Left lung (tissue), 14 donors: ENCODE measurements at places on chromosomes 16 and 17.

DNA sequence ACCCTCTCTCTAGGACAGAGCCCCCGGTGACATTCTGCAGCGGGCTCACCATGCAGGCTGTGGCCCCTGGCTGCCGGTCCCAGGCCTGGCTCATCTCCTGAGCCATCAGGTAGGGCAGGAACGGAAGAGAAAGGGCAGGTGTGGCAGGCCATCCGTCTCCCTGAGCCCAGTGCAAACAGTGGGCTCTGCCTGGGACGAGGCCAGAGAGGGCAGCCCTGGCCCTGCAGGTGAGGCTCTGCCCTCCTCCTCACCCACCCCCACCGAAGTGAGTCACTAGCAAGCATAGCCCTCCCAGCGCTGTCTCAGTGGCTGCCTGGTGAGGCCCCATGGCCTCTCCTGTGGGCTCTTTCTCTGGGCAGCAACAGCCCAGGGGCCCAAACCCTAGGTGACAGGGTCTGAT lies 14.5 kb downstream of the OTOP3 start:
- H3K36me3 ChIP-seq: peaks cover 24% of the 10 kb centered on the region
- peaks cover 27% of the 10 kb centered on the region for H3K27me3 ChIP-seq
- H3K27ac ChIP-seq: no peak overlapping the region
- no peaks in the 10 kb centered on the region for H3K4me1 ChIP-seq
- no peak overlapping the region for H3K4me3 ChIP-seq
- no peak for DNase-seq

GRCh38 chr16:48049847-48050246 lies 105.9 kb downstream of the ABCC12 start:
- H3K36me3 ChIP-seq: no peaks in the 10 kb centered on the region
- peaks cover 2% of the 10 kb centered on the region for H3K4me1 ChIP-seq
- no peaks in the 10 kb centered on the region for H3K27me3 ChIP-seq
- H3K27ac ChIP-seq: no peak overlapping the region
- H3K4me3 ChIP-seq: no peak overlapping the region

- no peaks in the 10 kb centered on the region for H3K27me3 ChIP-seq
- H3K36me3 ChIP-seq: no peaks in the 10 kb centered on the region
- no peak overlapping the region for H3K4me3 ChIP-seq
- peak; percentile 38 for DNase-seq
- H3K27ac ChIP-seq: peak overlapping the region; percentile 49
Observed at GRCh38 chr16:50267651-50268050, 1.3 kb downstream of the ADCY7 start.

DNA sequence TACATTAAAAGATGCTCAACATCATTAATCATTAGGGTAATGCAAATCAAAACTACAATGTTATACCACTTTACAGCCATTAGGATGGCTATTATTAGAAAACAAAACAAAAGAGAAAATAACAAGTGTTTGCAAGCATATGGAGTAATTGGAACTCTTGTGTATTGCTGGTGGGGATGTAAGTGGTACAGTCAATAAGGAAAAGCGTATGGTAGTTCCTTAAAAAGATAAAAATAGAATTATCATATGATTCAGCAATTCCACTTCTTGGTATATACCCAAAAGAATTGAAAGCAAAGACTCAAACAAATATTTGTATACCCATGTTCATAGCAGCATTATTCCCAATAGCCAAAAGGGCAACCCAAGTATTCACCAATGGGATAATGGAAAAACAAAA lies 1.4 kb upstream of the CAPNS2 start:
- no peaks in the 10 kb centered on the region for H3K27me3 ChIP-seq
- no peak for DNase-seq
- no peaks in the 10 kb centered on the region for H3K36me3 ChIP-seq
- H3K4me1 ChIP-seq: peaks cover 39% of the 10 kb centered on the region
- no peak overlapping the region for H3K4me3 ChIP-seq

GRCh38 chr17:32445074-32445415 lies 735 bp downstream of the PSMD11 start:
- no peaks in the 10 kb centered on the region for H3K27me3 ChIP-seq
- no peak for DNase-seq
- H3K36me3 ChIP-seq: peaks cover 4% of the 10 kb centered on the region
- H3K4me1 ChIP-seq: peaks cover 10% of the 10 kb centered on the region
- peak overlapping the region; percentile 86 for H3K4me3 ChIP-seq

DNA sequence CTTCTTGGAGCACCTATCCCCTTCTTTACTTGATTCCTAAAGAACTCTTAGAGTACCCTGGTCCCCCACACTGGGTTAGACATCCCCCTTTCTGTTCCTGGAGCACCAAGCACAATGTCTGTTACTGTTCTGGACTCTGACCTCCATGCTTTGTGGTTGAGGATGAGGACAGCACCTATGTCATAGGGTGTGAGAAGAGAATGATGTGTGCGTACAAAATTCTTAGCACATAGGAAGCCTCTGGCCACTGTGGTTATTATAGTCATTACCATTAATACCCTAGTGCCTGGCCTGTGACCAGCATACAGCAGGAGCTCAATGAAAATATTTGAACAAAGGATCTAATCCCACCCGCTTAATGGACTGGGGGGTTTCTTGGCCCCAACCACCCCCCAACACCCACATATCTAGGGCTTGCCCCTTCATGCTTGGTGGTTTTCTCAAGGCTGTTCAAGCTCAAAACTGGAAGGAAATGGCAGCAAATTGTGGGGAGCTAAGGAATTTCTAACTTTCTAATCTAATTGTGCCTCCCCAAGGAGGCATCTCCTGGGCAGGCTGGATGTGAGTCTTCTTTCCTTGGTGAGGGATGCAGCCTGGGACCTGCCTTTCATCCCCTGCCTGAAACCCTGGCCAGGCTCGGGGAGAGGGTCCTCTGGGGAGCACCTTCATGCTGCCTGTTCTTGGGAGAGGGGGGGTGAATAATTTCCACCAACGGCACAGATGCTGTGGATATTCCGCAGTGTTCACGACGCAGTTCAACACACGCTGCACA lies 1.5 kb upstream of the CMIP start:
- H3K4me1 ChIP-seq: peaks cover 15% of the 10 kb centered on the region
- H3K4me3 ChIP-seq: no peak overlapping the region
- H3K36me3 ChIP-seq: no peaks in the 10 kb centered on the region
- no peaks in the 10 kb centered on the region for H3K27me3 ChIP-seq
- DNase-seq: no peak

DNA sequence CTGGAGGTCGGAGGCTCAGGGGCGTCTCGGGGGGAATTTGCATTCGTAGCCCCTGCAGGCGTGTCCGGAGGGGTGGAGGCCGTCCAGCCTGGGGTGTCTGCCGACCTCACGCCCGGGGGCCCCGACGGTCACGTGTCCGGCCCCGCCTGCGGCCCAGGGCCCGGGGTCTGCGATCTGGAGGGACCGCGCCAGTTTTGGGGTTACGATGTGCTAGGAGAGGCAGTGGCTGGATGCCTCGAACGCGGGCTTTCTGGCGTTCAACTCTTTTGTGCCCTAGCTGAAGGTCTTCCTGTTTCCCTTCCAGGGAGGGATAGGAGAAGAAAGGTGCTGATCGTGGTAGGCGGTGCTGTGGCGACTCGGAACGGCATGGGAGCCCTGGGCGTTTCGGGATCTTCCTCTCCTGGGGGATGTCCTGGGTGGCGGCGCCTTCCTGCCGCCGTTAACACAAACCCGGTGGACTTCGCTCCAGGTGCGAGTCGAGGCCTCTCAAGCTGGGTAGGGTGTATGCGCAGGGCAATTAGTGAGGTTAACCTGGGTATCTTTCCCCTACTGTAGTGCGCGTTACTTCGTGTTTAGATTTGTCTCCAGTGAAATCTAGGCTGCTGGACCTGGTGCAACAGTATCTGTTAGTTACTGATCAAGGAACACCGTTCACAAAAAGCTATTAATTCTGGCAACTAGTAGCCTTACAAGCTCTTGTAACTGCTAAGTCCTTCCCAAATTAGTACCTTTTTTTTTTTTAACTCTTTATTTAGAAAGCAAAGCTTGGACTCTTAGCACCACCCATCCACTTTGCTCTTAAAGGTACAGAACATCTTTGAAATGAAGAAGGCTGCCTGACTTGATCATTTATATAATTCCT lies 1.3 kb downstream of the AKAP1 start:
- no peaks in the 10 kb centered on the region for H3K27me3 ChIP-seq
- H3K27ac ChIP-seq: peak overlapping the region; percentile 86
- H3K36me3 ChIP-seq: no peaks in the 10 kb centered on the region
- no peak for DNase-seq
